Kidney glomerular epithelial cell (primary cell): ENCODE measurements at places on chromosomes 11 and 22.

- DNase-seq: no peak
Observed at GRCh38 chr11:97683733-97684132, 1293.9 kb downstream of the JRKL start.

GRCh38 chr11:58659910-58660570, 37.6 kb downstream of the CNTF start:
- no peak for DNase-seq

DNA sequence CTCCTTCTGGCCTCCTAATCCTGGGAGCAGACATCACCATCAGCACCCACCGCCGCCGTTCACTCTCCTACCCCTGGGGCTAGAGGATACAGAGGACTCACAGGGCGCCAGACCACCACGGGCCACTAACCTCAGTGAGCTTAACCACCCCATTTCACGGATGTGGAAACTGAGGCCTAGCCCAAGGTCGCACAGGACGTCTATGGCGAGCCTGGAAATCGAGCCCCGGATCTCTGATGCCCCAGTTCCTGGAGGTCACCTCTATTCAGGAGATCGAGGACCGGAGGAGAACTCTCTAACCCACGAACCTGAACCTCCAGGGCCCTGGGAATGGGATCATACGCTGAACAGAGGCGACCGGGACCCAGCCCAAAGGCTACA, 349 bp downstream of the TIMM10 start:
- DNase-seq: no peak

- peak; percentile 37 for DNase-seq
Observed at GRCh38 chr11:37973941-37974340, 1375.9 kb upstream of the RAG2 start.

- DNase-seq: no peak
Observed at GRCh38 chr11:67317888-67318555, 14.7 kb downstream of the SSH3 start.

- DNase-seq: no peak
Observed at GRCh38 chr11:121933694-121934093, 182.3 kb downstream of the BLID start.
